ENCODE measurements at places on chromosomes 16 and 17. TPM values are rescaled to one million over a fixed set of nuclear protein-coding genes. Genes with fewer than 3 reads are reported as not detected.

DNA sequence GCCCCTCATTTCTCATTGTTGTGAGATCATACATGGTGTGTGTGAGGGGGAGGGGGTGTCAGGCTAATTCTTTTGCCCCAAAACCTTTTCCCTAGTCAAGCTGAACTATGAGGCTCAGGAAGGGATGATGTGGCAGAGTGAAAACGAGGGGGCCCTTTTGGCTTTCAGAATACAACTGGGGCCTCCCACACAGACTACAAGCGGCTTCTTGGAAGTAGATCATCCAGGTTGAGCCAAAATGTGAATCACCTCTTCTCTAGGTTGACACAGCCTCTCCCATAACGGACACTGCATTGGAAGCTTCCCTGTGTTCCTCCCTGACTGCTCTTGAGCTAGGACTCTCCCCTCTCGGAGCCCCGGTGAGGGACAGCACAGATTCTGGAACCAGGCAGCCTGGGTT lies 2.3 kb upstream of the ALKBH5 start:
- DNase-seq = no peak

DNA sequence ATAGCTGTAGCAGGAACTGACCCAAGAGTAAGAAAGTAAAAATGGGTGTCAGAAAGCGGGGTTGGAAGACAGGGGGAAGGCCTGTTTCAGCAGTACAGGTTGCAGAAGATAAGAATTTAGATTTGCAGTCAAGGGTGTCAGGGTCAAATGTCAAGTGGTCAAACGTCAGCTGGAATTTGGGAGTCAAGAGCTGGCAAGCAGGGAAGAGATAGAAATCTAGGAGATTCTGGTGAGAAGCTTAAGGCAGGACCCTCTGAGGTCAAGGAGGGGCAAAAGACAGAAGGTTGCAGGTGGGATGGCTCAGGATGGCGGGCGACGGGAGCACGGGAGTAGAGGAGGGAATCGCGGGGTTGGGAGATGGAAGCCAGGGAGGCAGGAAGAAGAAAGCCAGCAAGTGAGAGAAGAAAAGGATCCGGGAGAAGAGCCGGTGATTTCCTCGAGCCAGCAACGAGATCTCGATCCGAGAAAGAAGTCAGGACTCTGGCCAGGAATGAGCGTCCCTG lies 335 bp downstream of the SLC25A35 start:
- no peak for DNase-seq

DNA sequence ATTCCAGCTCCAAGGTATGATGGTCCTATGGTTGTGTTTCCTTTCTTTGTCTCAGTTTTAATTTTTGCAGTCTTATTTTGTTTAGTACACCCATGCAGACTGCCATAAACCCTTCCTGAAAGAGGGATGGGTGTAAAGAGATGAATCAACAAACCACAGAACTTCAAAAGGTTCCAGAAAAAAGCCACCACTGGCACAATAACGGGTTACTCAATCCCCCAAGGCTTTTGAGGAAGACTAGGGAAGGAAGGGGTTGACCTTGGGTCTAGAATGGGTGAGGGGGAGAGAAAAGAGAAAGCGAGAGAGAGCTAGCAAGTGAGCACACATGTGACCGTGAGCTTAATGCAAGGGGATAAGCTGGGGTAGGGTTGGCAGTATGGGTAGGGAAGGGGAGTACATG lies 168.1 kb downstream of the XYLT1 start:
- DNase-seq = no peak

DNA sequence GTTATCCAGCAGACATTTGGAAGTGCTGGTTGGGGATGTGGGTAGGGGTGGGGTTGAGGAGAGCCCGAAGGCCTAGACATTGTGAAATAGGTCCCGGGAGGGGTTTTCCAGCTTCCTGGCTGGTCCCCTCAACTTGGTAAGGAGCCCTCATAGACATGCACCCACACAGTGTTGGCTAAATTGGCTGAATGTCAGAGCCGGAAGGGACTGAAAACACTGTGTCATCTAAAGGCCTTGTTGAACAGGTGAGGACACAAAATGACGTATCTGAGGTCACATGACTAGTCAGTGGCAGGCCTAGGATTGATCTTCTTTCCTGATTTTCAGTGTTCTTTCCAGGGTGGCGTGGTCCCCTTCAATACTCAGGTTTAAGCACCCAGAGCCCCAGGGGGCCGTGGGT lies 27.6 kb downstream of the ITGB3 start:
- no peak for DNase-seq

DNA sequence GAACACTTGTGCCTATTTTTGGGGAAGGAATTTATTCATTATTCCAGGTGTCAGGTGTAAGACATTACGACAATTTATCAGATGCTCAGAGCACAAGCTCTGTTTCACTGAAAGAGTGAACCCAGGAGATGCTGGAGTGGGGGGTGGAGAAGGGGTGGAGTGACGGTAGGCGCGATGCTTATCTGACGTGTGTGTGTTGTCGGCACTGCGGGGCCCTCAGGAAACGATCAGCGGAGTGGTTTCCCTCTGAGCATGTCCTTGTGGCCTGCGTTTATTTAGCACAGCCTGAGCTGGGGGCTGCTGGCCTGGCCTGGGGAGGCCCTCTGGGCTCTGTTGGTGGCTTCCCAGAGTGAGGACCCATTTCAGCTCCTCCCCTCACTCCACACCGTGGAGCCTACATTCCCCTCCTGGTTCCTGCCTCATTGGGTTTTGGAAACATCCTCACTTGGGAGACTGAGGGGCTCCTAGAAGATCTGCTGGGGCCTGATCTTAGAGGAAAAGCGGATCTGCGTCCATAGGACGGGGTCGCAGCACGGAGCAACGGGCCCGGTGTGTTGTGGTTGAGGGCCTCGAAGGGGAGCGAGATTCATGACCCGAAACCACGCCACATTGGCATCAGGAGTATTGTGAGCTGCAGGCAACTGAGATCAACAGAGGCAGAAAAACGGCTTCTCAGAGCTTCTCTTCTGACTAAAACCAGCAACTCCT lies 19.0 kb upstream of the GNG13 start:
- DNase-seq = no peak

GRCh38 chr17:77436058-77436442 lies 295.3 kb downstream of the SEC14L1 start:
- DNase-seq = no peak

- no peak for DNase-seq
Observed at GRCh38 chr16:48210747-48211146, 33.4 kb upstream of the LONP2 start.

- no peak for DNase-seq
Observed at GRCh38 chr17:74761931-74762330, 13.5 kb downstream of the NHERF1 start.

DNA sequence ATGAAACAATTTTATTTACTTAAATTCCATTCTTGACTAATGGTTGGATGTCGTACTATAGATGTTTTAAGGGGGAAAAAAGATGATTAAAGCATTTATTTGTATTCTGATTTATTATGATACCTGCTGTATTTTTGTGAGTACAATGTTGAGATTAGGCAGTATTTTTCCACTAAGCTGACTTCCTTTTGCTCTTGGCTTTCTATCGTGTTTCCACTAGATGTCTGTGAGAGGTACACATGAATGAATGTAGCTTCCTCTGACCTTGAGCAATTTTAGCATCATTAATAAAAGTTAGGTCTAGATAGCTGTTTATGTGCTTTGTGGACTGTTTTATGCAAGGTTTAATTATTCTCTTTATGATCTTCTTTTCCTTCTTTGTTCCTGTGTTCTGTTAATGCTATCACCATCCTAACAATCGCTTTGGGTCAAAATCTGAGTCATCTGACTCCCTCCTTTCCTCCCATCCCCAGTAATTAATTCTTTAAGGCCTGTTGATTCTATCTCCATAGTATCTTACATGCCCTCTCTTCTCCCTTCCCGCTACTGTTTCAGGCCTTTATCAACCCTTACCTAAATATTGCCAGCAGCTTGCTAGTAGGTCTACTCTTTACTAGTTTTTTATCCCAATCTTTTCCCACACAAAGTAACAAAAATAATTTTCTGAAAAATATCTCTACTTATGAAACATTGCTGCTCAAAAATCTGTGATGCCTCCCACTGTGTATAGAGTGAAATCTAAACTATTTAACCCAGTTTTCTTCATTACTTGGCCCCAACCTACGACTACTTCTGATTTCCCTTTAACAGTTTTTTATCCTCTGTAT lies 76.0 kb downstream of the VMP1 start:
- DNase-seq = no peak

GRCh38 chr17:73284354-73284753 lies 22.7 kb upstream of the CPSF4L start:
- no peak for DNase-seq

GRCh38 chr16:57539072-57539796 lies 2.9 kb upstream of the CCDC102A start:
- DNase-seq = no peak

DNA sequence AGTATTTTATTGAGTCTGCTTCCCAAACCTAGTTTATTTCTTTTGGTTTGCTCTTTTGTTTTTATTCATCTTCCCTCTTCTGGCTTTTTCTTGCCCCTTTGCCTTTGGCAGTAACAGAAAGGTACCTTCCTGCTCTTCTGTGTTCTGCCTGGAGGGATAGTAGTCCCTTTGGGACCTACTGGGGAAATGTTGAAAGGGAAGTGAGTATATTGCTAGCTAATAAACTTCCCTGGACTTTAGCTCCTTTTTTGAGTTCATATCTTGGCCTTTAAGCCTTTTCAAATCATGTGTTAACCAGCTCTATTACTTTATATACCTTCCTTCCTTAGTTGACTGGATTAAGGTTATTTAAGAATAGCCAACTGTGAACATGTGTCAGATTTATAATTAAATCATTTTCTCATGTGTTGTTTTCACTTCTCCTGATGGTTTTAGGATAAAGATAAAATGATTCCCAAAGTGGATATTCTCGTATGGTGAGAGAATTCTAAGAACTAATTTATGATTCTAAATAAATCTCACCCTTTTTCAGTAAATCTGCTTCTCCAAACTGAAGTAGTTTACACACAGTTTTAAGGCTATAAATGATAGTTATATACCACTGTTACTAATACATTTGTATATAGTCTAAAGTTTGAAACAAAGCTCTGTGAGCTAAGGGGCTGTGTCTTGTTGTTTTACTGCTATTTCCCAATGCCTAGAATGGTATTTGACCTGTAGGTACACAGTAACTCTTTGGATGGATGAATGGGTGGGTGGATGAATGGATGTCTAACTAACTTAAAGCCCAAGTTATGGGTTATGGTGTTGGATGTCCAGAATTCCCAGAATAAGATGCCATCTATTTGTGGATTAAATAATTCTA lies 45.7 kb downstream of the OMG start:
- no peak for DNase-seq

DNA sequence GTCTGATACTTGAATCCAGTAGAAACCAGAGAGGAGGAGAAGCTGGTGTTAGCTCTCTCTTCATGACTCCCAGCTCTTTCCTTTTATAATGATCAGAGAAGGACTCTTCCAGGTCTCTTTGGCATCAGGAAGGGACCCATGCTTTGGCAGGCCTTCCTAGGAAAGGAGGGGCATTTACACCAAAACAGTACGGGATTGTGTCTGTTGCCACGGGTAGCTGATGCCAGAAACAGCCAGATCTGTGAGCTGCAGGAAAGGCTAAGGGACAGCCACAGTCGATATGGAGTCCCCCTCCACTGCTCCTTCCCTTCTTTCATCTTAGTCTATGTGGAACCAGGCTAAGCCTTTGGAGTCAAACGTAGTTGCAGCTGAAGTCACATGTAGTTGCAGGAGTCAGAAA lies 9.3 kb downstream of the CEP295NL start:
- no peak for DNase-seq

DNA sequence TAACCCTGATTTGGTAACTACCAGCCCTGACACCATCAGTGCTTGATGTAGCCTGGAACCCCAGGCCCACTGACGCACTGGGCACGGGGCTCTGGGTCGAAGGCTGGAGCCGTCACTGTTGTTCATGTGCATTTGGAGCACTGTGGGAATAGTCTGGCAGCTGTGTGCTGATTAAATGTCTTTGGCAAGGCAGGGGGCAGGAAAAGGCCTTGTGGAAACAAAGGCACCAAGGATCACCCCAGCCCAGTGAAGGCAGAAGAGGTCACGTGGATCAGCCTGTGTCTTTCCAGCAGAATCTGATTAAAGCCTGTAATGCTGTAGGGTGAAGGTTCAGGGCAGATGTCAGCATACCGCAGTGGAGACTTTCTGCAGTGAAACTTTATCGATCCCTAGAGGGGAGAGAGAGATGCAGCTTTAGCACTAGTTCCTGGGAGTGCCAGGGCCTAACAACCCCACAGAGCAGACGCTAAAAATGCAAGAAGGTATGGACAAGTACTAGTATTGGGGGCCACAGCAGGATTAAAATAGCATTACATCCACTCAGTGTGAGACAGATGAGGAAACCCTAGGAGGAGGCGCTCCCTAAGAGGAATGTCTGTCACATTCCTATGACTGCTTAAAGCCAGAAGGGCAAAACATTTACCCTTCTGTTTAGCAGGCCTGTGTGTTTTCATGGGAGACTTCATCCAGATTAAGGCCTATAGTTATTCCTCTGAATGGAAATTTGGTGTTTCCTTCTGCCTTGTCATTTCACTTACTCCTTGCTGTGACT lies 9.7 kb downstream of the ZNHIT3 start:
- DNase-seq = no peak

GRCh38 chr17:15278924-15279477 lies 13.9 kb upstream of the PMP22 start:
- no peak for DNase-seq

GRCh38 chr16:1333149-1333812 lies at the start of gene BAIAP3:
Gene BAIAP3 (plus strand): TSS chr16:1333645. CDS start chr16:1338550, 4,905 bp downstream.
- DNase-seq = no peak

DNA sequence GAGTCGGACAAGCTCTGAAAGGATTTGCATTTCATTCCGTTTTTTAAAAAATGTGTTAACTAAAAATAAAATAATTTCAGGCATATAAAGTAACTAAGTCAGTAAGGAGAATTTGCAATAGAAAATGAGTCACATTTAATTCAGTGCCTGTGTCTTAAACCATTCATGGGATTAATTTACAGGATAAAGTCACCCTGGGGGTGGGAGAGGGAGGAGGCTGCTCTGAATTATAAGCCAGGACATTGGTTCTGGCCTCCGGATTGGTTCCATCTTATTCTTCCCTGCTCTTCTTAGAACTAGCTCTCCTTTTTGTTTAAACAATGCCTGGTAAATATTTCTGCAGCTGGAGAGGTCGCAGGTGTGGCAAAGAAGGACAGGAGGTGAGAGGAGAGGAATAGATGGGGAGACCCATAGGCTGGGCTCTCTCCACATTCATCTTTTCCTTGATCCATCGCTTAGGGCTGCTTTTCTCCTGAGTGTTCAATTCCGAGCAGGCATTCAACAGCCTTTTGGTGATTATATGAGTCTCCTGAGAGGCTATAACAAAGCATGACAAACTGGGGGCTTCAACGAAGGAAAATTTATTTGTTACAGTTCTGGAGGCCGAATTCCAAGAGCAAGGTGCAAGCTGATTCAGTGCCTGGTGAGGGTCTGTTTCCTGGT lies 319.2 kb downstream of the PHKB start:
- no peak for DNase-seq

- no peak for DNase-seq
Observed at GRCh38 chr16:5665834-5666233, 568.2 kb upstream of the EEF2KMT start.

- no peak for DNase-seq
Observed at GRCh38 chr16:81866820-81867440, 87.8 kb downstream of the PLCG2 start.

Gene CCL1
- not detected for polyA plus RNA-seq

Gene PRCD
- 3.7 TPM for polyA plus RNA-seq
